ENCODE measurements at places on chromosomes 16 and 17. TPM values are rescaled to one million over a fixed set of nuclear protein-coding genes. Genes with fewer than 3 reads are reported as not detected.

MYL11 gene
- total RNA-seq: not detected

SLC16A13 gene
- 0.43 TPM for total RNA-seq

DNA sequence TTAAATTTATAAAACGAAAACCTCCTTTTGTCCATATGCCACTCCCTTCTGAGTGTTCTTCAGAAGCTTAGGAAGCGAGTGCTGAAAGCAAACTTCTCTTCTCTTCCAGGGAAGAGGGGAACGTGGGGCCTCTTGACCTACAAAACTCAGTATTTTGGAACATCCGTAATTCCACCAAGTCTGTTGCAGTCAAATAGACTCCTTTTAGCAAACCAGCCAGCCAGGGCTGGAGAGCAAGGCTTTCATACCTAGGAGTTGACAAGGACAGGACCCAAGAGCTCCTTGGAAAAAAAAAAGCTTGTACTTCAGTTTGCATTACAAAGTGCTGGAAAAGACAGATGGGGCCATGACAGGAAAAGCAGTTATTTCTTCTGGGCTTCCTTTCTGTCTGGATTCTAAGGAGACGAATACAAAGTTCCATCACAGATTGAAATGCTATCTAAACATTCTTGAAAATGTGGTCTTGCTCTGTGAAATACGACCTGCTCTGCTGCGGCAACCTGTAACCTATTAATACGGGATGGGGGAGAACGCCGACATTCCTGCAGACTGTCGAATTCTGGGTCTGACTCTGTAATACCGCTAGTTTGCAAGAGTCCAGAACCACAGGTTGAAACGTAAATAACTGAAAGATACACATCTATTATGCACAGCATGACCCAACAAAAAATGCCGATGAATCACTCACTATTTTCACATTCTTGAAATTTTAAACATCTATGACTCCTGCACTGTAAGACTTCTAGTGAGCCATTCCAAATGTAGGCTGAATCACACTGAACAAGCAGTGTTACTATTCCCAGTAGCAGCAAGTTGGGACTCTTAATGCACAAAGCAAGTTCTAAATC, 20.6 kb downstream of the VPS53 start:
- DNase-seq: peak; percentile 98

DNA sequence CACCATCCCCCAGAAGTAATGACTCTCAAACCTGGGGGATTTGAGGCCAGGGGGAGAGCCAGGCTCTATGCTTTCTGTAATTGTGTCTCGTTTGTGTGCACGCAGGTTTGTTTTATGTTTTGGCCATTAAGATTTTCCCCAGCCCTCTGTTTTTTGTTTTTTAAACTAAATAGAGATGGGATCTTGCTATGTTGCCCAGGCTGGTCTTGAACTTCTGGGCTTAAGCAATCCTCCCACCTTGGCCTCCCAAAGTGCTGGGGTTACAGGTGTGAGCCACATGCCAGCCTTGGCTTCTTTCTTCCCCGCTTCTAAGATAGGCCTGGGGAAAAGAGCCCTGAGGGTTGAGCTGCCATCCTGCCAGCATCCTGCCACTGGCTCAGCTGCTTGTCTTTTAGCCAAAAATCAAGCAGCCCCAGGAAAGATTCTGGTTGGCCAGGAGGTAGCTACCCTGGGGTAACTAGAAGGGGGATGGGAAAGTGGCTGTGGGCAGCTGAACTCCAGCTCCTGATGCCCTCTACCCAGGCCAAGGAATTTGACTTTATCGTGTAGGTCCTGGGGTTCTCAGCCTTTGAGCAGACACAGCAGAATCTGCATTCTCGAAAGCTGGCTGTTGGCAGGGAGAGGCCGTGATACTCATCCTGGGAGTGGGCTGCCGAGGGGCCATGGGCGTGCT, 18.4 kb downstream of the KDM8 start:
- no peak for DNase-seq

DNA sequence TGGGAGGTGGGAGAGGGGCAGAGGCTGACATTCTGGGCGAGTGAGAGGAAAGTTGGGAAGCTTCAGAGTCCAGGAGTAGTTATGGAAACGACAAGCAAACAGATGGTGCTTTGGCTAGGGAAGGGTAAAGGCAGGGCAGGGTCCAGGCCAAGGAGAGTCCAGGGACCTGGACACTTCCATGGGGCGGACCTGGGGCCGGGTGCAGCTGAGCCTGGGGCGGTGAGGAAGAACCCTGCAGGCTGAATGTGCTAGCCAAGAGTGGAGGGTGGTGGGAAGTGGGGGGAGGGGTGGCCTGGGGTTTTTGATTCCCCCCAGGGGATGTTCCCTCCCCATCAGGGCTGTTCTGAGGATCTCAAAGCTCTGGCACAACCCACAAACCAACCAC, 2.6 kb downstream of the PPP1R9B start:
- DNase-seq: no peak

GRCh38 chr16:81616321-81617020, 162.6 kb upstream of the PLCG2 start:
- no peak for DNase-seq

DNA sequence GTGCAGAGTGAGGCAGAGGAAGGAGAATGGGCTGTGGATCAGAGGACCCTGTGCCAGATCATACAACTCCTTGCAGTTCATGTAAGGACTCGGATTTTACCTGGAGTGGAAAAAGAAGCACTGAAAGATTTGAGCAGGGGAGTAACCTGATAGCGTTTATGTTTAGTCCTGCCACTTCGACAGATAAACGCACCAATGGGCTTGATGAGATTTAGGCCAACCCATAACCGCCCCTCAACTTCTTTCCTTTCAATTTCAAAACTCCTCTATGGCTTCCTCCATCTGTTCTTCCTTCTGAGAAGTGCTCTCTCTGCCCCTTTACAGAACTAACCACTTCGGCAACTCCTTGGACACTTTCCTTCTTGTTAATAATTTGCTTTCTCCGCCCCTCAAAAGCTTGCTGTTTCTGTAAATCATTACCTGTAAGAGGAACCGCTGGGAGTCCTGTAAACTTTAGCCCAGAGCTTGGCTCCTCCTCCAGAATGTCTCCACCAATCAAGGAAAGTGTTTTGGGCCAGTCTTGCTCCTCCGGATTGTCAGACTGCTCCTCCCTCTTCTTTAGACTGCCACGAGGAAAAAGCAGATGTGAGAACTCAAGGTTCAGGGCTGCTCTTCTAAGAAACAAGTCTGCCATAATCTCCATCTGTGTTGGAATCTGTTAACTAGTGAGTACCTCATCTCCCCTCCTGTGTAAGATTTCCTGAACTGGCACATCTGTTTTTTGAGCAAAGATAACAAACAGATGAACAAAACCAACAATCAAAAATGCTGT, at the start of gene ACSM3:
Gene ACSM3 (plus strand): TSS at position 554 of the 772 bp plus-strand sequence. CDS start 6,021 bp downstream, outside the sequence.
- DNase-seq: peak; percentile 66

DNA sequence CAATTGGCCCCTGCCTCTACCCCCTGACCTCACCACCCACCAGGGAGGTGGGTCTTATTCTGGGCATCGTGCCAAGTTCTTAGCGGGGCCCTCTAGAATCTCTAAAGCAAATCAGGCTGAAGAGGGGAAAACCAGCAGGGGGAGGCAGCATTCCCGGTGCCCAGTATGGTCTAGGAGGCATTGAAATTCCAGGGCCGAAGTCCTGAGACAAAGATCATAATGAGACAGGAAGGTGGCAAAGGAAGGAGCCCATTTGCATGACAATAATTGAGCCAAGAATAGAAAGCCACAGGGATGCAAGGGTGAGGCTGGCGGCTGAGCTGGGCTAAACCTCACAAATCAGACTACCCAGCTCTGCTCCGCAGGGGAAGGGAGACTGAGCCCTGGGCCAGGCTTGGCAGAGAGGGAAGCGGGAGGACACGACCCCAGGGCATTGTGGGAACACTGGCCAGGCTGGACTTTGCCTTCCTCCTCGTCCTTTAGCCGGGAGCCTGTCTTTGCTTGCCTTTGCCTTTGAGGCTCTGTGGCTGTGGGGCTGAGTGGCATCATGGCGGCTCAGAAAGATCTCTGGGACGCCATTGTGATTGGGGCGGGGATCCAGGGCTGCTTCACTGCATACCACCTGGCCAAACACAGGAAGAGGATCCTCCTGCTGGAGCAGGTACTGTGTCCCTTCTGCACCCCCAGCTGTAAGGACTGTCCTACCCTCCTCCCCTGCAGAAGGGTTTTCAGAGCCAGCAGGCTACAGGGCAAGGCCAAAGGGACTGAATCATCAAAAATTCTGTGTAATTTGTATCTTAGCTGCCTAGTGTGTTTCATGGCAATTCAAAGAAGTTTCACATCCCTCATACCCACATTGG, at the start of gene PIPOX:
Gene PIPOX (plus strand): TSS at position 463 of the 860 bp plus-strand sequence. CDS start 85 bp downstream, at position 548.
- peak; percentile 17 for DNase-seq
